ENCODE measurements at places on chromosomes 7 and 10.

DNA sequence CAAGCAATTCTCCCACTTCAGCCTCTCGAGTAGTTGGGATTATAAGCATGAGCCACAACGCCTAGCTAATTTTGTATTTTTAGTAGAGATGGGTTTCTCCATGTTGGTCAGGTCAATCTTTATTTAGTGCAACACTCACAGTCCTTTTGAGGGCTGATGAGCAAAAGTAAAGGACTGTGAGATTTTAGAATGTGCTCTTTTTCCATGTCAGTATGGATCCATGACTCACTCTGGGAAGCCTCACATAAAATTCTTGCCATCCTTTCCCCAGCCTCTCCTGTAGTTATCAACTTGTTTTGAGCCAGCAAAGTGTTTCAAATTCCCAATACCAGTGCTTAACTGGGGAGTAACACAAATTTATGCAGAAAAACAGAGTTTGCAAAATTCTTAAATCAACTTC, 135.8 kb upstream of the CXCL12 start:
- no peak for DNase-seq
- H3K27me3 ChIP-seq, result no peaks in the 10 kb centered on the region
- no peaks in the 10 kb centered on the region for H3K4me1 ChIP-seq
- no peaks in the 10 kb centered on the region for H3K36me3 ChIP-seq
- H3K27ac ChIP-seq, result no peak overlapping the region

DNA sequence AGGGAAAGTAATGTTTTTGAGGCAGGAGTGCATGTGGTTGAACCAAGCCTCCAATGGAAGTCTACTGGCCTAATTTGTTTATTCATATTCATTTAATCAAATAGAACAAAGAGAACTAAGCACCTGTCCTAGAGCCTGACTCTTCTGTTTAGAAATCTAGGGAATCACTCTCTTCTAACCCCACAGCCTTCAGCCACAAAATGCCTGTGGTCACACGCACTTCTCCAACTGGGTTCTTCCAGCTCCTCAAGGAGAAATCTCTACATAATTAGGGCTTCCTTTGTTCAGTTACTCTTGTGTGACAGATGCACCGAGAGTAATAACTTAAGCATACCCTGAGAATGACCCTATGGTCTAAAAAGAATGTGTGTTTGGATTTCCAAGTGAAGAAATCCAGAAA, 133.7 kb upstream of the NAMPT start:
- DNase-seq, result no peak
- no peaks in the 10 kb centered on the region for H3K4me1 ChIP-seq
- peak overlapping the region; percentile 34 for H3K27ac ChIP-seq
- no peaks in the 10 kb centered on the region for H3K27me3 ChIP-seq
- H3K4me3 ChIP-seq, result no peak overlapping the region
- no peaks in the 10 kb centered on the region for H3K36me3 ChIP-seq

- H3K4me1 ChIP-seq, result no peaks in the 10 kb centered on the region
- H3K27me3 ChIP-seq, result no peaks in the 10 kb centered on the region
- H3K27ac ChIP-seq, result no peak overlapping the region
These were observed 870.5 kb downstream of the LRMDA start for GRCh38 chr10:76301950-76302349.

DNA sequence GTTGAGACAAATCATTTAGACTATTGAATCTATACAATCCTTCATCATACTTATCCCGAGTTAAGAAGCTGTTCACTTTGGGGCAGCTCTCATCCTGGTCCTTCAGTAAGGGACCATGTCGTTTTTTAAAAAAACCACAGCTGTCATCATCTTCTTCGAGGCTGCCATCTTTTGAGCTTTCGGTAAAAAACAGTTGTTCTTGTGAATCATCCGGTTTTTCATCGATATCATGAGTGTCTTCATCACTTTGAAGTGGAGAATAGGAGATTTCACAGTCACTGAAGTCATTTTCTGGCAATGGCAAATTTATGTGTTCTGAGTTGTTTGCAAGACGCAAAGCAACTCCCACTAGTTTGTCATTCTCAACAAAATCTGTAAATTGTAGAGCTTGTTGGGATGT, 3.9 kb downstream of the DCLRE1A start:
- H3K27ac ChIP-seq, result no peak overlapping the region
- DNase-seq, result no peak
- no peaks in the 10 kb centered on the region for H3K36me3 ChIP-seq
- H3K27me3 ChIP-seq, result no peaks in the 10 kb centered on the region

GRCh38 chr7:4803397-4804241, 28.2 kb downstream of the AP5Z1 start:
- no peak for DNase-seq
- no peaks in the 10 kb centered on the region for H3K27me3 ChIP-seq
- H3K4me3 ChIP-seq, result no peak overlapping the region
- no peaks in the 10 kb centered on the region for H3K36me3 ChIP-seq
- no peaks in the 10 kb centered on the region for H3K4me1 ChIP-seq

- DNase-seq, result no peak
- H3K4me1 ChIP-seq, result peaks cover 51% of the 10 kb centered on the region
- H3K27me3 ChIP-seq, result no peaks in the 10 kb centered on the region
- H3K36me3 ChIP-seq, result no peaks in the 10 kb centered on the region
These were observed 83.5 kb downstream of the TNS3 start for GRCh38 chr7:47498229-47499056.

All from ascending aorta (tissue), 2 donors.